ENCODE measurements at places on chromosomes 13 and 19. TPM values are rescaled to one million over a fixed set of nuclear protein-coding genes. Genes with fewer than 3 reads are reported as not detected.

SOX1 gene
- 14.1 TPM for total RNA-seq

NBEA gene
- 171 TPM for total RNA-seq

ZNF491 gene
- 14.8 TPM for total RNA-seq

RASL11A gene
- 4.6 TPM for total RNA-seq

CLC gene
- not detected for total RNA-seq

OLFM2 gene
- total RNA-seq = 106 TPM

All from diencephalon (tissue), 1 donor.